AG04450 (cell line): ENCODE measurements at places on chromosomes 4 and X. TPM values are rescaled to one million over a fixed set of nuclear protein-coding genes. Genes with fewer than 3 reads are reported as not detected.

DNA sequence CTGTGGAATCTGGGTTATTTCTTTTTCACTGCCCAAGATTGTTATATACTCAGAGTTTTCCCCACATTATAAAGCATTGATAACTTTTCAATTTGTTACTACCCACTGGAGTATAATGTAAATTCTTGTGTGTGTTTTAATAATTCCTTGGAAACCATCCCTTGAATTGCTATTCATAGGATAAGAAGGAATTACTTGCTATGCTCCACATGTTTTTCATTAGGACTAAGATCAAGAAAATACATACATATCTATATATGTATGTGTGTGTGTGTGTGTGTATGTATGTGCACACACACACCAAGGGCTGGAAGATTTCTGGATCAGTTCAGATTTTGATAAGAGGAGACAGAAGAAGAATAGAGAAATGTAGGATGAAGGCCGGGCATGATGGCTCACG lies 206.4 kb upstream of the JADE1 start:
- no peak for DNase-seq

DNA sequence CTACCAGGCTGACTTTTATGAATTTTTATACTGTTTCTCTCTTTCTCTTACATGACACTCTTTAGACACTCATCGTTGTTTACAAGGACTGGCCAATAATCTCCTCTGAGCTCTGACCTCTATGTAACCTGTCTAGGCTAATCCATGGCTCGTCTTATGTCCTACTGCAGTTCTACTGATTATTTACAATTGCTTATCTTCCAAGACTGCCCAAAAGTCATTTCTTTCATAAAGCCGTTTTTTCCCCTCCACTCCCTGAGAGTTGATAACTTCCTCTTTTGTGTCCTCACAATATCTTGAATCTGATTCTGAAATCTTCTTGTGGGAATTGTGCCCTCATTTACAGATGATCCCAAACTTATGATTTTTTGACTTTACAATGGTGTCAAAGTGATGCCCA lies 18.3 kb upstream of the SNCA start:
- DNase-seq, result no peak

- no peak for DNase-seq
Observed at GRCh38 chrX:53263597-53264094, 17.7 kb downstream of the IQSEC2 start.

- no peak for DNase-seq
Observed at GRCh38 chr4:36206603-36207311, 37.6 kb downstream of the ARAP2 start.

- no peak for DNase-seq
Observed at GRCh38 chr4:165827018-165827417, 46.0 kb upstream of the TLL1 start.

The CC2D2A gene
- polyA plus RNA-seq, result 33.8 and 40.7 TPM in 2 replicates
